ENCODE measurements at places on chromosomes 11 and 22. TPM values are rescaled to one million over a fixed set of nuclear protein-coding genes. Genes with fewer than 3 reads are reported as not detected.

Gene RBX1
- total RNA-seq, result 69.7 TPM

DNA sequence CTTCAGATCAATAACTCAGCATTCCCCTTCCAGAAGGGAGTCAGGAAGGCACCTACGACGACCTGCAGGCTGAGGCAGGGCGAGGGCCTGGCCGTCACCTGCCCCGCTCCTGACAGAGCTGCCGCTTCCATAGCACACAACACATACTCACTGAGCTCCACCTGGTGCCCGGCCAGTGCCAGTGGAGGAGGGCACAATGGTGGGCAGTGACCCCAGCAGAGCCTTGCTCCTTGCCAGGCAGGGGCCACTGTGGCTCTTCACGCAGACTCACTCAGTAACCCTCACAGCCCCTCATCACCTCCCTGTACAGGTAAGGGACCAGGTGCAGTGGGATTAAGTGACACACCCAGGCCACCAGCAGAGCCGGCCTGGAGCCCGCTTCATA lies 24.6 kb downstream of the LRFN4 start:
- no peak for DNase-seq

- DNase-seq, result peak; percentile 73
Observed at GRCh38 chr11:116901211-116901610, 63.8 kb upstream of the APOA1 start.

GRCh38 chr11:1271002-1271401 lies 38.4 kb downstream of the TOLLIP start:
- no peak for DNase-seq

GRCh38 chr22:49867303-49868265 lies 13.9 kb downstream of the ZBED4 start:
- DNase-seq, result no peak

Gene MS4A6E
- total RNA-seq, result not detected

DNA sequence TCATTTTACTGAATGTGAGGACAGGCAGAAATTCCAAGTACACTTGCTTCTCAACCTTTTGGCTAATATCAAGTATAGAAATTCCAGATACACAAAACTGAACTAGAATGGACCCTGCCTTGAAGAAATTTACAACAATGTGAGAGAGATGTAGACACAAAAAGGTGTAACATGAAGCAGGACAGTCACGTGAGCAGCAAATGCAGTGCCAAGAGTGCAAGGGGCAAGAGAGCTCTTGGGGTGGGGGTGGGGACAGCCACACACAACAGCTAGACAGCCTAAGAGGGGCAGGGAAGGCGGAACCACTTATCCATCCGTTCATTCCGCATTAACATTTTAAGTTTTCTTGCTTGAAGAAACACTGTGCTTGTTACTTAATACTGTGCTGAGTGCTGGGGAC lies 28.9 kb downstream of the PLEKHA7 start:
- no peak for DNase-seq

DNA sequence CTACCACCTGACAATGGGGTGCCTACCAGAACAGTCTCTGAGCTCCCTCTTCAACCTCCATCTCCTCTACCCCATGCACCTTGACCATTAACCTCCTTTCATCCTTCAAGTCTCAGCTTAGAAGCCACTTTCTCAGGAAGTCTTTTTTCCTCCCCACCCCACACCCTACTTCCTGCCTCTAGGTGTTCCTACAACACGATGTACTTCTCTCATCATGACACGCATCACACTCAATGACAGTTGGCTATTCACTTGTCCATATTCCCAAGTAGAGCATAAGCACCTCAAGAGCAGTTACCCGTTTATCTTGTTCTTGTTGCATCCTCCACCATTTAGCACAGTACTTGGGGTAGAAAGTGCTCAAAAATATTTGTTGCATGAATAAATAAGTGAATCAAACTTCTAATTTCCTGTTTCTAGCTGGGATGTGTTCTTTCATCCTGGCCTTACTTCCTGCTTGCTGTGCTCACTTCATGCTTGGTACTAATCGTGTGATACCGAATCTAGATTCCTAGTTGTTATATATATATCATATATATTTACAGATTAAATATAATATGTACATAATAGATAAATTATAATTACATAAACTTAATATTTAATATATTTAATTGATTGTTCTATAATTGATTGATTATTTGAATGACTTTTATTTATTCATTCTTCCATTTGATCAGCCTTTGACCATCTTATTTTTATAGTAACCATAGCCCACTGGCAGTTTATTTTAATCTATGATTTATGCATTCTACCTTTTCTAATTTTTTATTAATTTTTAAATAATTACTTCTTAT lies 177.5 kb upstream of the TMEM45B start:
- no peak for DNase-seq

GRCh38 chr11:92536883-92537282 lies 312.3 kb downstream of the FAT3 start:
- DNase-seq, result no peak

DNA sequence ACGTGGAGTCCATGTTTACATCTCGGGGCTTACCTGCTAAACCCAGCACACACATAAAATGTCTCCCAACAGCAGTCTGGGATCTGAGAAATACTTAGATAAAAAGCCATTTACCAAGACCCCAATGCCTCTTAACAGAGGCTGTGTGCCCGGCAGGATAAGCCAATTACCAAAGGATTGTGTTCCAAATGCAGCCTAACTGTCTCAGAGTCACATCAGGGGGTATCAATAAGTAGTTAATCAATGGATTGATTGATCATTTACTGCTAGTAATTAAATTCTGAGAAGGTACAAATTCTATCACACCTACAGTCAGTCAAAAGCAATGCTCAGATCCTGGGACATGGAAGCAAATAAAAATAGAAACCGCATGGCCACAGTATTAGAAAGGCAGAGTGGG lies 125.6 kb downstream of the DSCAML1 start:
- DNase-seq, result no peak

Gene HIC2
- total RNA-seq, result 1.5 TPM

- DNase-seq, result no peak
Observed at GRCh38 chr11:121755906-121756305, 303.1 kb upstream of the SORL1-AS1 start.

DNA sequence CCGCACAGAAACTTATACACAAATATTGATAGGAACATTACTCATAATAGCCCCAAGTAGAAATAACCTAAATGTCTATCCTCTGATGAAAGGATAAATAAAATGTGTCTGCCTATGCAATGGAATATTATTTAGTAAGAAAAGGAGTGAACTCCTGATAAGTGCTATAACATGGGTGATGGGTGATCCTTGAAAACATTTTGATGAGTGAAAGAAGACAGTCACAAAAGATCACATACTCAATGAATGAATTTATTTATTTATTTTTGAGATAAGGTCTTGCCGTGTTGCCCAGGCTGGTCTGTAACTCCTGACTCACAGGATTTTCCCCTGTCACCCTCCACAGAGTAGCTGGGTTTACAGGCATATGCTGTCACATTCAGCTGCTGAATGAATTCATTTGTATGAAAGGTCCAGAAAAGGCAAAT lies 17.3 kb downstream of the RNF121 start:
- no peak for DNase-seq

Measured in left ventricle myocardium inferior (tissue), 1 donor.